ENCODE measurements at places on chromosomes 4 and X.

- no peak for DNase-seq
Measured at GRCh38 chr4:185638093-185638492, 102.8 kb upstream of the PDLIM3 start.

- DNase-seq = peak; percentile 9
Measured at GRCh38 chr4:184309241-184310170, 91.8 kb upstream of the ENPP6 start.

- DNase-seq = no peak
Measured at GRCh38 chr4:95293014-95293413, 255.8 kb downstream of the UNC5C start.

GRCh38 chr4:3192188-3192587, 56.8 kb upstream of the MSANTD1 start:
- no peak for DNase-seq

Data from activated gamma-delta T cell treated with anti-CD3 and anti-CD28 coated beads, Interleukin-2, amount 50 U/mL, for 16 hours (primary cell).